ENCODE measurements at places on chromosomes 4 and X.

DNA sequence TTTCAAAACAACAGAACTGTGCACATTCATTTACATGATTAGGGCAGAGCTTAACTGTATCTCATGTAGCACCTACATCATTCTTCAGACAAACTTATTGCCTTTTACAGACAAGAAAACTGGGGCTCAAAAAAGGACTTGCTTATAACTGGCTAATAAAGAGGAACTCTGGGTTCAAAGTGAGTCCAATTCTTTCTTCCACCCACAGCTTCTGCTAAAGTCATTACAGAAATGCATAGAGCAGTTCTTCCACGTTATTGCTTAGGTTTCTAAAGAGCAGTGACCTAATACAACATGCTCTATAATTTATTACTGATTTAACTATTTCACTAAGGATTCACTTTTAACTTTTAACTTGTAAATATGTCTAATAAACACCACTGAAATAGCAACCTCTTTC lies 60.6 kb downstream of the ELOVL6 start:
- no peak for DNase-seq

DNA sequence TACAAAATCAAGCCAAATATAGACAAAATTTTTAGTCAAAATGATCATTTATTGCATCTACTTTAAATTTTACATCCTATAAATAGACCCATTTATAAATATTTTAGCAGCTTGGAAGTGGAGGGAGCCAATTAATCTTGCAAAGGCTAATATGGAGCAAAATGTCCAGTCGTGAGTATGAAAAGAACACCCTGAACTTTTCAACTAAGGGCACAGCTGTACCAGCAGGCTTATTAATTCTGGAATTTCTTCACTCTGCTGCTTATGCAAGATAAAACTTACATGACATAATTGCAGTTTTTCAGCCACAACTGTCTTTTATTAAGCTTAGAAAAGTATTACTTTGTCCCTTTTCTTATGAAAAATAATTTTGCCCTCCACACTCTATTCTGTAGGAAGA lies 22.9 kb upstream of the USP53 start:
- no peak for DNase-seq

DNA sequence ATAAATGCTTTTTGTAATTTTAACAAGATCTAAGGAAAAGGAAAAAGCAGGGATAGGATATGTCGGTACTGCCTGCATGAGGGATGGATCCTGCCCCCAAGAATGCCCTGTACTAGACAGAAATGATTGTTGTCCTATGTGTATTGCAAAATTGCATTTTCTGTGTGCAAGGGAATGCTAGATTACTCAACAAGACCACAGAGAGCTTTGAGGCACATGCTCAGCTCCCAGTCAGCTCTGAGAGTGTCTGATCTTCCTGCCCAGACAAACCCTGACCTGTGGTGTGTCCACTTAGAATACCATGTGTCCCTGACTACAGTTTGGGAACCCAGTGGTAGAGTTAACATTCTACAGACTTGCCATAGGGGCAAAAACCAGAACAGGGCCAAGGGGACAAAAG lies 129.2 kb upstream of the PAK3 start:
- DNase-seq, result no peak

GRCh38 chrX:65195621-65196020 lies 219.4 kb upstream of the ZC4H2 start:
- no peak for DNase-seq

GRCh38 chr4:22063613-22064012 lies 115.0 kb upstream of the KCNIP4 start:
- DNase-seq, result no peak

- DNase-seq, result no peak
Measured at GRCh38 chr4:124423160-124423559, 289.4 kb downstream of the ANKRD50 start.

DNA sequence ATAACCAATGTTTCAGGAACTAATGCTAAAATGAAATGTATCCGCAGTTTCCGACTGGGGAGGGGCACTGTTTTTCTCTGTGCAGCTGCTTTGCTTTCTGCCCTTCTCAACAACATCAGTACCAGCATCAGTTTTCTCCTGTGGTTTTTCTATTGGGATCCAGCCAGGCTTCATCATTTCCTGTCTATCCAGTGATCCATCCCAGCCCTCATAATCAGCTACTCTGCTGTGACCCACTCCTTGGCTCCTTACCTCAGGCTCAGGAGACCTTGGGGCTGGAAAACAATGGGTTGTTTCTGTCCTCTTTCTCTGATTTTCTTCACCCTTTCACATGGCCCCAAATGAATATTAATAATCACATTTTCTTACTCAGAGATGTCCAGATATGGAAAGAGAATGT lies 222.2 kb upstream of the DKK2 start:
- peak; percentile 68 for DNase-seq

GRCh38 chr4:118086344-118086743 lies 52.1 kb downstream of the NDST3 start:
- peak; percentile 46 for DNase-seq

GRCh38 chr4:80422727-80423404 lies 87.3 kb downstream of the CFAP299 start:
- DNase-seq, result no peak

DNA sequence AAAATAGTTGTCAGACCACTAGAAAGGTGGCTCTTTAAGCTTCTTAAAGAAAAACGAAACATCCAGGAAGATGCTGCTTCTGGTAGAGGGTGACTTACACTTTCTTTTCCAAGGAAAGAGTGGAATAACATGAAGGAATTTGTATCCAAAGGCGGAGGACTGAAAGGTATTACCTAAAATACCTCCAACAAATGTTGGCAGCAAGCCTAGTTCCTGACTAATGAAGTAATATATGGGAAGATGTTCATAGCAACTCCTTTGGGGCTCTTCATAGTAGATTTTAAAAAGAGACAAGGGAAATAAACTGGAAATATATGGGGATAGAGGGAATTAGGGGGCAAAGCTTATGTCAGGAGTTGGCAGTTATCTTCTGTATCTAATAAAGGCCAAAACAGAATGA lies 116.2 kb downstream of the AASDH start:
- DNase-seq, result no peak

- DNase-seq, result no peak
Measured at GRCh38 chr4:21625447-21625846, 323.1 kb downstream of the KCNIP4 start.

DNA sequence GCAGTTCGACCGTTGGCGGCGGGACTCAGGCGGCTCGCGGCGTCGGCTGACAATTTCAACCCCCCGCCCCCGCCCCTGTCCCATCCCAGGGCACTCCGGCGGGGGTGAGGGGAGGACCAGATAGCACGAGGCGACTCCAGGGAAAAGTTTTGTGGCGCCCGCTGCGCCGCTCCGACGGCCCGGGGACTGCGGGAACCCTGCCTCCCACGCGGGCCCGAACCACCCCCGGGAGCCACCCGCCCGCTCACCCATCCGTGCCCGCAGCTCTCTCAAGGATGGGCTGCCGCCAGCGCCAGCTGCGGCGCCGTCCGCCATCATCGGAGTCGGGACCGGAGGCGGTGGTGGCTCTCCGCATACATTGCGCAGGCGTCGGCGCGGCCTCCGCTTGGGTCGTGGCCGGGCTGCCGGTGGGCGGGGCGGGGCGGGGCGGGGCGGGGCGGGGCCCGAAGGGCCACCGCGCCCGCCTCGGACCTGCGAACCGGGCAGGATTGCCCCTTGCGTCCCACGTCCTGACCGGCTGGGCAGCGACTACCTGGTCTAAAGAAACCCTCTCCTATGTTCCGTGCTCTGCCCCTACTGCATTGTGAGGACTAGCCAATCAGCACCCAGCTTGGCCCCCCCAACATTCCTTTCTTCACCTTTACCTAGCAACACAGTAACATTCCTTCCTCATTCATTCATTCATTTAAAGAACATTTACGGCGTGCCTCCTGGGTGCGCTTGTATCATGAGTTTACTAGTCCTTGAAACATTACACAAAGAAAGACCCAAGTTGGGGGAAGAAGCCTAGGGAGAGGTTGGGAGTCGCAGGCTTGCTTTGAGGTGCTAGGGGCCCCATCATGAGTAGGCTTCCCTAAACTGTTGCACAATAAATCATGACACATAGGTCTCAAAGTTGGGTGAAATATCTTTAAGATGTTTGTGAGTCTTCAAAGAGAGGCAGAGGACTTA lies at the start of gene MAP7D3:
Gene MAP7D3 (minus strand): TSS at position 360 of the 951 bp plus-strand sequence. CDS start 42 bp downstream, at position 318.
- no peak for DNase-seq

DNA sequence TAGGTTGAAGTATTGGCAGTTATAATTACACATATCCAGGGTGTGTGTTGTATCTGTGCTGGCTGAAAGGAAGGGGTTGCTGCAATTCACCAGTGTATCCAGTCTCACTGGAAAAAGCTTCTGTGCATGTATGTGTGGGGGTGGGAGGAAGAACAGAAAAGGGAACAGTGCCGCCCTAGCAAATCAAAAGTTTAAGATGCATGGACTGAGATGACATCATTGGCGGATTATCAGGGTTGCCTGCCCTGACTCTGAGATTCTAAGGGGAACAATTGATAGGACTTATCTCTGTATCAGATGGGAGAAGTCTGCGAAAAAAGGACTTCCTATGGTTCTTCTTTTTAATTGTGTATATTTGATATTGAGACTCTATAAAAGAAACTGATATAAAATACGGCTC lies 3.5 kb downstream of the SLC25A43 start:
- DNase-seq, result no peak

GRCh38 chr4:122476745-122477144 lies 20.2 kb upstream of the IL2 start:
- no peak for DNase-seq

- no peak for DNase-seq
Measured at GRCh38 chrX:132173647-132174046, 45.6 kb downstream of the RAP2C start.

- no peak for DNase-seq
Measured at GRCh38 chrX:124506066-124506465, 159.7 kb downstream of the SH2D1A start.

- DNase-seq, result no peak
Measured at GRCh38 chr4:186723292-186724057, at the start of gene FAT1. Gene FAT1 (minus strand): TSS chr4:186723856. CDS start chr4:186709827, 14,029 bp downstream.

- no peak for DNase-seq
Measured at GRCh38 chr4:188372829-188373228, 233.6 kb downstream of the TRIML1 start.

DNA sequence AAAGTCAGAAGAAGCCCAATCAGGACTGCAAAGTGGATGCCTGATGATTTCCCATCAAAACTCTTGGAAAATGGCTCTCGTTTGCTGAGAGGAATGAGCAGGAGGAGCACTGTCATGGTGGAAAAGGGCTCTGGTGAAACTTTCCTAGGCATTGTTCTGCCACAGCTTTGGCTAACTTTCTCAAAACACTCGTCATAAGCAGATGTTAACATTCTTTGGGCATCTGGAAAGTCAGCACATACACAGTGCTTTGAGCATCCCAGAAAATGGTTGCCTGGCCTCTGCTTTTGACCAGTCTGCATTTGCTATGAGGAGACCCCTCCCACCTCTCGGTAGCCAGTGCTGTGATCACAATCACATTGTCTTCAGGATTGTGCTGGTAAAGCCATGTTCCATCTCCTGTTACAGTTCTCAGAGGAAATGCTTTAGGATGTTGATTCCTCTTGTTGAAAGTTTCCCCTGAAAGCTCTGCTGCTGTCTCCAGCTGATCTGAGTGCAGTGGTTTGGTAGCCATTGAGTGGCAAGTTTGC lies 25.2 kb upstream of the TBC1D14 start:
- no peak for DNase-seq

GRCh38 chr4:150150629-150151062 lies 72.4 kb downstream of the DCLK2 start:
- DNase-seq, result no peak

DNA sequence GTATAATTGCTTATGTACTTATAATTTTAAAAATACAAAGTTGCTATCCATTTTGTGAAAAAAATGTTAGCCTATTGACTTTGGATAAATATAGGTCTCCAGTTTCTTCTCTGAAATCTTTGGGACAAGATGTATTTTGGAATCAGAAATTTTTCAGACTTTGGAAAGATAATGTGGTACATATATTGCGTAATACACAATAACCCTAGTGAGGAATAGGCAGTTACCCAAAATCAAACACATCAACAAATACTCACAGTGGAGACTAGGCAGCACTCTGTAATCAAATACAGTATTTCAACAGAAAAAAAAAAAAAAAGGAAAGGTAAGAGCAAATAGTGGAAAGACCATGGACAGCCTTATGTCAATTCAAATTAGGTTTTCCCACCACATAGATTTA lies 796.8 kb downstream of the ADGRL3 start:
- DNase-seq, result no peak

- no peak for DNase-seq
Measured at GRCh38 chrX:139691843-139692505, 16.0 kb downstream of the MCF2 start.

DNA sequence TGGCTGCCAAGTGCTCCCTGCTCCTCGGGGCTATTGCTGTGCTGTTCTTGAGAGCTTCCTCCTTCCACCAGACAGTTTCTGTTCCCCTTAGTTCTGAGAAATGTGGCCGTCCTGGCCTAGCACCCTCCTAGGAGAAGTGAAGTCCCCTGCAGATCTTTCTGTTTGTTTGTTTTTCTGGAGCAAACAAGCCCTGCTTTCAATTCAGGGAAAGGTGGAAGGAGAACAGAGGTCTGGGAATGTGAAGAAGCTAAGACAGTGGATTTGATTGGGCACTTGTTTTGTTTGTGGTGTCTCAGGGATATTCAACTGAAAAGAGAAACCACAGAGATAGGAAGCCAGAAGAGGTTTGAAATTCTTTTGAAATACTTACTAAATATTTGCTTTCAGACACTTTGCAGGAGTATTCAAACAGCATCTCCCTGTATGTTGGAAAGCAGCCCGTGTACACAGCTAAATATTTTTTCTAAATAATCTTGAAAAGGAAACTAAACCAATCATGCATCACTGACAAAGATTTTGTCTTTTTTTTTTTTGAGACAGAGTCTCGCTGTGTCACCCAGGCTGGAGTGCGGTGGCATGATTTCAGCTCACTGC lies 36.5 kb upstream of the PPM1K start:
- no peak for DNase-seq

GRCh38 chr4:152091405-152091804 lies 330.6 kb upstream of the GATB start:
- DNase-seq, result no peak

DNA sequence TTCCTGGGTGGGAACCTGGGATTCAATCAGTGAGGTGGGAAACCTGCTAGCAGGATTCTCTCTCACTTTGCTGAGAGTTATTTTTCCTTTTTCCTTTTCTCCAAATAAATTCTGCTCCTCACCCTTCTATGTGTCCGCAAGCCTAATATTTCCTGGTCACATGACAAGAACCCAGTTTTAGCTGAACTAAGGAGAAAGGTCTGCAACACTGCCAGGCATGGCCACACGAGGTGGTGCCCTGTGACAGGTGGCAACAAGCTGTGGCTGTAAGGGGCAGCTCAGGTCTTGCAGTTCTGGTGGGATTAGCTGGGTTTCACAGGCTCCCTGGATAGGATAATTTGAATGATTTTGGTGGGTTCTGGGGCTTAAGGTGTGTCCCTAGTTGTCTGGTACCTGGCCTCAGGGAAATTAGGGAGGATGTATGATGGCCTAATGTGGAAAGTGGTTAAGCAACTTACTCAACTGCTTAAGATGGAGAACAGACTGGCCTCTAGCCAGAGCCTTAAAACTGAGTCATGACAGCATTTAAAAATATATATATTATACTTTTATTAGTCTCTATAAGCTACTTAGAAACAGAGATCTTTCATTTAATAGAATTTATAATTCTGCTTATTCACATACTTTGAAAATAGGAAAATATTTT lies 215.0 kb downstream of the IL15 start:
- no peak for DNase-seq
